Spleen (tissue), 13 donors: ENCODE measurements at places on chromosomes 11 and 22. TPM values are rescaled to one million over a fixed set of nuclear protein-coding genes. Genes with fewer than 3 reads are reported as not detected.
A peak's percentile ranks its signal among the peaks of the same experiment; 100 is the strongest.

- H3K4me3 ChIP-seq, result no peak overlapping the region
- H3K27me3 ChIP-seq, result no peaks in the 10 kb centered on the region
- H3K27ac ChIP-seq, result no peak overlapping the region
Observed at GRCh38 chr11:132258875-132259274, 888.5 kb downstream of the NTM start.

GRCh38 chr11:112841729-112842128 lies 119.5 kb upstream of the NCAM1 start:
- no peaks in the 10 kb centered on the region for H3K36me3 ChIP-seq
- H3K27ac ChIP-seq, result no peak overlapping the region
- no peaks in the 10 kb centered on the region for H3K27me3 ChIP-seq
- no peaks in the 10 kb centered on the region for H3K4me1 ChIP-seq
- no peak for DNase-seq
- H3K4me3 ChIP-seq, result no peak overlapping the region

Gene TMEM191B
- total RNA-seq, result not detected

Gene SLC6A5
- total RNA-seq, result not detected

DNA sequence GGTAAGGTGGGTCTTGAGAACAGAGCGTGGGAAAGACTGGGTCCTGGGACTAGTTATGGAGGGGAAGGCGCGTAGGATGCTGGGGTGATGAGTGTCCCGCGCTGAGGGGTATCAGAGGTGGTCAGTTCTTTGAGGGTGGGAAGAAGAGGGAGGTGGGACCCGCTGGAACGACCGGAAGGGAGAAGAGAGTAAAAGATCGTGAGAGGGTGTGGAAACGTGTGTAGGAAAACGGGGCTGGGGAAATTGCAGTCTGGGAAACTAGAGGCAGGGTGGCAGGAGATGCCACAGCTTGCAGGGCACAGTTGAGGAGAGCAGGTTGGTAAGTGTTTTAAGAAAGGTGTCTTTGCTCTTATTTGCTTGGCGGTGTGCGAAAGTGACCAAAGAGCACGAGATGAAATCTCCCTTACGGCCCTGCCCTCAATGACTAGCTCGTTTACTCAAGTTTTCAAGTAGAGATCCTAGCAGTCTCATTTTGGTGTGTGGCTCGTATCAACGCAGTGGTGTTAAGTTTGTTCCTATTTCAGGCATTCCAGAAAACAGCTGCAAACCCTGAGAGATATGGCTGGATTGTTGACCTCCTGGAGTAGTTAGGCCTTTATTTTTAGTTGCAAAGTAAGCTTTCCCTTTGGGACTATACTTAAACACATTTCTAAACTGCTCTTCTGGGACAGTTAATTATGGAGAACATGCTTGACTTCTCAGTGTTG lies 615 bp downstream of the STT3A start:
- peak overlapping the region; percentile 37 for H3K27ac ChIP-seq
- peak overlapping the region; percentile 76 for H3K4me3 ChIP-seq
- peaks cover 39% of the 10 kb centered on the region for H3K4me1 ChIP-seq
- DNase-seq, result no peak

DNA sequence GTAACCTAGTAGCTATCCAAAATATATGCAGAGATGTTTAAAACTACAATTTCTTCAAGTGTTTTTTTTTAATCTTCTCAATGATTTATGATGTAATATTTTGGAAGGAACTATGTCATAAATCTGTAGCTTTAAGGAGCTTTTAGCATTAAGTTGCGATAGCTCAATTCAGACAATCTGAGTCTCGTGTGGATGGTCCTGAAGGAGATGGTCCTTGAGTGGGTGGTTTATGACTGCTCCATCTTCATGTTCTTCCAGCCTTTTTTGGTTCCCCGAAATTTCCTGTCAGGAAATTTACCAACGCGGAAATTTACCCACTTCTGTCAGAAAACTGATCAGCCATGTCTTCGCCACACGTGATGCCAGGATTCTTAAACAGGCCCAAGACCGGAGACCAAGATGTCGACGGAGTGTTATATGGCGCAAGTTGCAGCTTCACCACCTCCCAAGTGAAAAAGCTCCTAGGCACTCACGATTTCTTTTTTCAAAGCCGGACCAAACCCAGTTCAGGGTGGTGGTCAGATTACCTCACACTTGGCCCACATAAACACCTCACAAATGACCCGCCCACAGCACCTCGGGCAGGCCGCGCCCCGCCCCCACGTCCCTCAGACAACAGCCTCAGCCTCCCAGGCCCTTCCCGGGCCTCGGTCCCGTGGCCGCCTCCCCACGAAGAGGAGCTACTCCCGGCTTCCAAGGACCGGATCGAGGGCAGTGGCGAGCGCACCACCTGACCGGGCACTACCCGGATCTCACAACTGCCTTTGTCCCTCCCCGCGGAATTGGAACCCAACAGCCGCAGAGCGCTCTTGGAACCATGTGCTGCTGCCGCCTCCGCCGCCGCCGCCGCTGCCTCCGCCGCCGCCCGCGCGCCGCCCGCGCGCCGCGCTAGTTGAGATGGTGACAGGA lies at the start of gene MORC2:
Gene MORC2, minus strand, starts transcription at position 760 of the 909 bp plus-strand sequence. CDS start 885 bp downstream, outside the sequence.
- peaks cover 16% of the 10 kb centered on the region for H3K36me3 ChIP-seq
- peak within 1 kb of the TSS; percentile 98 for H3K27ac ChIP-seq
- DNase-seq, result no peak
- no peaks in the 10 kb centered on the region for H3K27me3 ChIP-seq
- peak within 1 kb of the TSS; percentile 83 for H3K4me3 ChIP-seq

Gene RASD2
- total RNA-seq, result not detected

GRCh38 chr11:103779054-103779453 lies 257.4 kb upstream of the DDI1 start:
- H3K4me3 ChIP-seq, result no peak overlapping the region
- no peaks in the 10 kb centered on the region for H3K27me3 ChIP-seq
- no peak overlapping the region for H3K27ac ChIP-seq
- DNase-seq, result no peak

DNA sequence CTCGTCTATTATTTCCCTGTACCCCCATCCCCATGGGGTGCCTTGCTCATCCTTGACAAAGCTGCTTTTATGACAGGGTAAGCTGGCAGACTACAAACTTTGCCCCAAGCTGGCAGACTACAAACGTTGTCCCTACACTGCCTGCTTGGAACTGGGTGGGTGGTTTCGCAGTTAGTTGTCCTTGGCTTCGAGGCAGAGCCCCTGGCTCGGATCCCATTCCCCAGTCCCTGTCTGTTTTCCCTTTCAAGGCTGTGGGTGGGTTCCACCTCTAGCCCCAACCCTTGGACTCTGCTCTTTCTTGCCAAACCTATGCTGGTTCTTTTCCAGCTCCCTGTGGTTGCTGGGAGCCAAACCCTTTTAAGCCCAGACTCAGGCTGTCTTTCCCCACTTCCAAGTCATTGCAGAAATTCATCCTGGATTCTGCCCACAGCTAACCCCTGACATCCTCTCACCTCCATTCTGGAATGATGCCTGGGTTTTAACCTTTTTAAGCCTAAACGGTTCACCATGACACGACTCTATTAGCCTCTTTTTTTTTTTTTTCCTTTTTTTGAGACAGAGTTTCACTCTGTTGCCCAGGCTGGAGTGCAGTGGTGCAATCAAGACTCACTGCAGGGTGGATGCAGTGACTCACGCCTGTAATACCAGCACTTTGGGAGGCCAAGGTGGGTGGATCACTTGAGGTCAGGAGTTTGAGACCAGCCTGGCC lies 9.2 kb upstream of the RBM14 start:
- no peaks in the 10 kb centered on the region for H3K27me3 ChIP-seq
- no peak for DNase-seq
- peak overlapping the region; percentile 4 for H3K27ac ChIP-seq
- no peak overlapping the region for H3K4me3 ChIP-seq

Gene FERMT3
- 163 TPM for total RNA-seq

GRCh38 chr11:46270684-46271083 lies 6.8 kb upstream of the CREB3L1 start:
- H3K27me3 ChIP-seq, result no peaks in the 10 kb centered on the region
- no peak overlapping the region for H3K4me3 ChIP-seq
- no peak for DNase-seq

DNA sequence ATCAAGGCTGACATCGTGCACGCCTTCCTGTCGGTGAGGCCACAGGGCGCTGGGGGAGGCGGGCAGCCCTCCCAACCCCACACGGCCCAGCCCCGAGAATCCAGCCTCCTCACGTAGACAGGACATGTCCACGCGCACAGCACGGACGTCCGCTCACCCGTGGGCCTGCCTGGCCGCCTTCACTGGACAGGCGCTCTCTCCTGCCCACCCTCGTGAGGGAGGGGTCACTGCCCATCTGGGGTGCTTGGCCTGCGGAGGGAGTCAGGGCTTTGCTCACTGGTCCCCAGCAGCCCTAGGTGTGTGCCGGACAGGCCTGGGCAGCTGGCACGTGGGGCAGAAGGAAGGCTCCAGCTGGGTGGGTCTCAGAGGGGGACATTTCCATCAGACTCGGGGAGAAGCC lies 32.0 kb downstream of the MOB2 start:
- no peaks in the 10 kb centered on the region for H3K36me3 ChIP-seq
- DNase-seq, result no peak
- peaks cover 46% of the 10 kb centered on the region for H3K4me1 ChIP-seq
- H3K4me3 ChIP-seq, result no peak overlapping the region

DNA sequence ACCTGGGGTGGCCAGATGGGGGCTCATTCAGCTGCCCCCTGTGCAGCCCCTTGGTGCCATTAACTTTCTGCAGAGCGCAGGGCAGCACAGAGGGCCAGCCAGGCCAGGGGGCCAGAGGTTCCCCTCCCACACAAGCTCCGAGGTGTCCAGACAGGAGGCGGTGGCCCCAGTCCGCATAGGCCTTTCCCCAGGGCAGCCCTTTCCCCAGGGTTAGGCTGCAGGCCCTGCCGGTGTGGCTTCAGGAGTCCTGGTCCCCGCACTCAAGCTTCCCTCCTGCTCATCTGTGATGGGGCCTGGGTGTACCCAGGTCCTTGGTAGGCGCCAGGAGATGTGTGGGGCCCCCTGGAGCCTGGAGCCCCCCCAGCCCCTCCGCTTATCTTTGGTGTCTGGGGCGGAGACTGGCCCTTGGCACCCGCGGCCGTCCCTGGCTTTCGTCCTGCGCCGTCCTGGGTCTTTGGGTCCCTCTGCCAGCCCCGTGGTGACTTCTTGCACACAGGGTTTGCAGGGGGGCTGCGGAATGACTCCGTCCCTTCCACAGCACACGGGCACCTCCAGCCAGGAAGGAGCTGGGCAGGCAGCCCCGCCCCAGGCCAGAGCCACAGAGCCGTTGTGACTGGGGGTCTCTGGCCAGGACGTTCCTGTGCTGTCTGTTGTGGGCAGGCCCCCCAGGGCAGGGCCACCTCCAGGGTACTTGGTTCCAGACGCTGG lies 8.9 kb downstream of the BRSK2 start:
- no peak overlapping the region for H3K27ac ChIP-seq
- H3K27me3 ChIP-seq, result peaks cover 71% of the 10 kb centered on the region
- H3K4me3 ChIP-seq, result no peak overlapping the region
- no peaks in the 10 kb centered on the region for H3K4me1 ChIP-seq
- no peak for DNase-seq
- H3K36me3 ChIP-seq, result no peaks in the 10 kb centered on the region

- DNase-seq, result peak; percentile 27
- H3K4me1 ChIP-seq, result peaks cover 11% of the 10 kb centered on the region
- no peaks in the 10 kb centered on the region for H3K27me3 ChIP-seq
Observed at GRCh38 chr11:117917591-117918151, 11.5 kb downstream of the TMPRSS13 start.

Gene CHADL
- total RNA-seq, result 0.40 TPM

GRCh38 chr22:37561212-37562048 lies 1.1 kb downstream of the CDC42EP1 start:
- peaks cover 36% of the 10 kb centered on the region for H3K4me1 ChIP-seq
- peak overlapping the region; percentile 90 for H3K27ac ChIP-seq
- peak; percentile 89 for DNase-seq
- H3K36me3 ChIP-seq, result no peaks in the 10 kb centered on the region
- peaks cover 18% of the 10 kb centered on the region for H3K27me3 ChIP-seq
- H3K4me3 ChIP-seq, result peak overlapping the region; percentile 68

DNA sequence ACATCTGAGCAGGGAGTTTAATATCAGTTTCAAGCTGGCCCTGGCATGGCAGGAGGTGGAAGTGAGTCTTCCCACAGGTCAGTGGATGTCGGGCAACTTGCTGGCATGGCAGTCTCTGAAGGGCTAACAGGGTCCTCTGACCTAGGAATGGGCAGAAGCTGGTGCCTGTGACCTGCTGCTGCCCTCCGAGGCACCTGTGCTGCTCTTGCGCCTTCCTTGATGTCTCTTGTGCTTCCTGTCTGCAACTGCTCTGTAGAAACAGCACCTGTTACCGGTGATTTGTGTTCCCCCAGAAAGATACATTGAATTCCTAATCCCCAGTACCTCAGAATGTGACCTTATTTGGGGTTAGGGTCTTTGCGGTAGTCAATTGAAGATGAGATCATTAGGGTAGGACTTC lies 110.3 kb downstream of the RPS6KA4 start:
- H3K27me3 ChIP-seq, result no peaks in the 10 kb centered on the region
- H3K4me3 ChIP-seq, result no peak overlapping the region
- DNase-seq, result peak; percentile 41
- H3K4me1 ChIP-seq, result no peaks in the 10 kb centered on the region
- no peak overlapping the region for H3K27ac ChIP-seq

Gene TMEM45B
- 0.39 TPM for total RNA-seq

Gene TNNI2
- total RNA-seq, result 6.1 TPM

DNA sequence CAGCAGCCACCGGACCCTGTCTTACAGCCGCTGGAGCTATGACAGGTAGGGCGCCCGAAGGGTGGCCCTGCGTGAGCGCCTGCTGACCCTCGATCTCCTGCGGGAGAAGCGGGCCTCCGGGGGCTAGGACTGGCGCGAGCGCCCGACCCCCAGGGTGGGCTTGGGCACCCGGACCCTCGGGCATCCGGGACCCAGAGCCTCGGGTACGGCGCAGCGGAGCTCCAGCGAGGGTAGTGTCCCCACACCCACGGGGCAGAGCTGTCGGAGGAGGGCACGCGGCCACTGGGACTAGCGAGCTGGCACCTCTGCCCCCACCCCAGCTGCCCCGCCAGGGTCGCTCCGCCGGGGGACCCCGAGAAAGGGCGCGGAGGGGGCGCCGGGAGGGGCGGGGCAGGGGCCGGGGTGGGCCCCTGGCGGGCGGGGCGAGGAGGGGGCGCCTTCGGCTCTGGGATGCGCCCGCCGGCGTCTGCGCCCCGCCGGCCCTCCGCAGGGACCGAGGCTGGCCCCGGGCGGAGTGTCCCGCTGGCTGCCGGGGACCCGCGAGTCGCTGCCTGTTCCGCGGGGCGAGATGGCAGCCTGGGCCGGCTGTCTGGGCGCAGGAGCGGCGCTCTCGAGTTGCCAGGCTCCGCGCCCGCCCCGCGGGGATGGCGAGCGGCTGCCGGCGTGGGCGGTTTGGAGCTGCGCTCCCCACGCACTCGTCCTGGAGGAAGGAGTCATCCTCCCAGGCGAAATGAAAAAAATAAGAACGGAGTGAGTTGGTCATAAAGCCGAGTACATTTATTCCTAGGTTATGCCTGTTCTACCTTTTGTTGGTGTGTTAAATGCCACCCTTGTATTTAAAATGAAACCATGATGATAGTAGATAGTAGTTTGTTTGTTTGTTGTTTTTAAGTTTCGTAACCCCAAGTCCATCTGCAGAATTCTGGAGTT lies 32.4 kb downstream of the EIF3F start:
- no peak for DNase-seq
- H3K4me3 ChIP-seq, result peak overlapping the region; percentile 65
- peaks cover 18% of the 10 kb centered on the region for H3K4me1 ChIP-seq
- H3K36me3 ChIP-seq, result no peaks in the 10 kb centered on the region
- H3K27ac ChIP-seq, result peak overlapping the region; percentile 13

GRCh38 chr11:116874251-116874650 lies 36.8 kb upstream of the APOA1 start:
- peaks cover 19% of the 10 kb centered on the region for H3K4me1 ChIP-seq
- no peaks in the 10 kb centered on the region for H3K27me3 ChIP-seq
- H3K27ac ChIP-seq, result no peak overlapping the region
- no peak overlapping the region for H3K4me3 ChIP-seq
